NCI-H187 treated with DMSO at 0.1 percent for 48 hours (cell line): ENCODE measurements at places on chromosomes 3 and 15.

- DNase-seq = no peak
Observed at GRCh38 chr15:88878720-88879184, 16.6 kb downstream of the HAPLN3 start.

DNA sequence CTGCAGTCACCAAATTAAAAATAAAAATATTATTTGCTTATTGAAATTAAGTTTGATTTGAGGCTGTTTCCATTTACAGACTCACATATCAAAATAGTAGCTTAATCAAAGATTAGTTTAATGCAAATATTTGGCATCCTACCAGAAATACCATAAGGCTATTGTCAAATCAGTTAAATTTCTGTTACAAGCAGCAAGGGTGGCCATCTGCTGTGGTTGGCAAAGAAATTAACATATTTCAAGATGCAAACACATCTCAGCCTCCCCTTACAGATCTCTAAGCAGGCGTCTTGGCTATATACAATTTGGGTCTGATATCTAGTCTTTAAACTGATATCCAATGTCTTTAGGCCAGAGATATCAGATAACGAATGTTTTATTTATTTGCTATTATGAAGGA lies 83.2 kb upstream of the NEDD4 start:
- DNase-seq = no peak

- DNase-seq = no peak
Observed at GRCh38 chr3:18500322-18500721, 75.2 kb upstream of the SATB1 start.

GRCh38 chr15:68787609-68788263 lies 33.0 kb downstream of the ANP32A start:
- no peak for DNase-seq

DNA sequence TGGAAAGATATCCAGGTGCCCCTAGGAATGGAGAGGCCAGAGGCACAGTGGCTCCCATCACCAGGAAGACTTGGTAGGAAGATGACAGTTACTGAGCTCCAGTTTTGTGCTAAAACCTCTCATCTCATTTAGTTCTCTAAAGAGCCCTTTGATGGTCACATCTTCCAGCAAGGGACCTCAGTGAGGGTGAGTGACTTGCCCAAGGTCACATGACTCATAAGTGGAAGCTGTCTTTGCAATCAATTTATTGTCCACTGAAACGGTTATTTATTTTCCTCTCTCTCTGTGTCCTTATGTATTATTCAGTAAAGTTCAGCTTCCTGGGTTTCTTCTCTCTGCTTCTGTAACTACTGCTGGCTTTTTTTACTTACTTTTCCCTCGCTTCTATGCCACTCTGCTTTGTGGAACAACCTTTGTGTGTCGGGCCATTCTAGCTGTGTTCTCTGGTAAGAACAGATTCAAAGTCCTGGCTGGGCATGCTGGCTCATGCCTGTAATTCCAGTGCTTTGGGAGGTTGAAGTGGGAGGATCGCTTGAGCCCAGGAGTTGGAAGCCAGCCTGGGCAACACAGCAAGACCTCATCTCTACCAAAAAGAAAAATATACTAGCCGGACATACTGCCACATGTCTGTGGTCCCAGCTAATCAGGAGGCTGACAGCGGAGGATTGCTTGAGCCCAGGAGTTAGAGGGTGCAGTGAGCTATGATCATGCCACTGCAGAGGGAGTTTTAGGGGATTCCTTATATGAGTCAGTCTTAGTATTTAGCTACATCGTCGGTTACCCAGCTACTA lies 55.9 kb downstream of the PDIA5 start:
- no peak for DNase-seq

DNA sequence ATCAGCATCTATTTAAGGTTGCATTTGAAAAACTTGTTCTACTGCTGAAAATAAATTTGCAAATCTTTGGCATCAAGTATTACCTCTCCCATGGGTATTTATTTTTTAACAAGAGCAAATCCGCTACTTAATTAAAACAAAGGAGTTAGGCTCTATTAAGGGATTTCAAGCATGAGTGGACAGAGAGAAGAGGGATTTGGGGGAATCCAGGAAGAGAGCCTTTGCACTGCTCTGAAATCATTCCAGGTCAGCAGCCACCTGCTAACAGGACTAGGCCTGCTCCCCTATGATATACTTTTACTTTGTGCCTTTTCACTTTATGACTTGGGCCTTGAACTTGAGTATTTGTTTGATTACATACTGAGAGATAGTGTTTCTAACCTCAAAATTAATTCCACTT lies 57.1 kb downstream of the IQCH start:
- DNase-seq = no peak

DNA sequence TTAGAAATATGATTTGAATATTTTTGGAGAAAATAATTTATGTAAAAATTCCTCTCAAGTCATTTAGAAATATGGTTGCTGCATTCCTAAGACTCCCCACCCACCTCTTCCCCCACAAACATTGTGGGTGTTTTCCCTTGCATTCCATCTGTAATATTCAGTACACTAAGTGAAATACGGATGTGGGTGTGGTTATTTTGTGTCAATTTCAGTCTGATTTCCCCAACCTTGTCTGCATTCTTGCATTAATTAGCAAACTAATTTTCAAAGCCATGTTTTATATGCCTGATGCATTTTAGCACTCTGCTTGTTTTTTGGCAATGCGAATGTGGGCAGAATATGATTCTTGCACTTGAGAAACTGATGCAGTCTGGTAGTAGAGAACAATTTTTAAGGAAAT lies 408.3 kb upstream of the RGMA start:
- DNase-seq = no peak

- DNase-seq = no peak
Observed at GRCh38 chr3:15440891-15441290, 13.5 kb downstream of the EAF1 start.

- DNase-seq = no peak
Observed at GRCh38 chr3:23404246-23404645, 201.1 kb downstream of the UBE2E2 start.

GRCh38 chr3:177443469-177443868 lies 246.2 kb upstream of the TBL1XR1 start:
- DNase-seq = no peak

- DNase-seq = peak; percentile 45
Observed at GRCh38 chr3:184371570-184372018, 6.4 kb downstream of the THPO start.

DNA sequence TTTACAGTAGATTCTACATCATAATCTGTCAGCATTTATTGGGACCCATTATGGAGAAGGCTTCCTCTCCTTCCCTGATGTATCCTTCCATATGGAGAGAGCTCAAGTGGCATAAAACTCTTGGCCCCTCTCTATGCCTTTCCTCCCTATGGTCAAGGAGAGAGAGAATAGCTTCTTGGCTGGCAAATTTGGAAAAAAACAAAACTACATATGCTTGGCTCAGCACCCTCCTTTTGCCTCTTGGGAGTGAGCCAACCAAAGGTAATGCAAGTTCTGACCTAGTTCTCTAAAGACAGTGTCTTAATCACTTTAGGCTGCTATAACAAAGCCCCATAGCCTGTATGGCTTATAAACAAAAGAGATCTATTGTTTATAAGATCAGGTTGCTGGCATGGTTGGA lies 37.5 kb downstream of the C3orf70 start:
- DNase-seq = no peak

DNA sequence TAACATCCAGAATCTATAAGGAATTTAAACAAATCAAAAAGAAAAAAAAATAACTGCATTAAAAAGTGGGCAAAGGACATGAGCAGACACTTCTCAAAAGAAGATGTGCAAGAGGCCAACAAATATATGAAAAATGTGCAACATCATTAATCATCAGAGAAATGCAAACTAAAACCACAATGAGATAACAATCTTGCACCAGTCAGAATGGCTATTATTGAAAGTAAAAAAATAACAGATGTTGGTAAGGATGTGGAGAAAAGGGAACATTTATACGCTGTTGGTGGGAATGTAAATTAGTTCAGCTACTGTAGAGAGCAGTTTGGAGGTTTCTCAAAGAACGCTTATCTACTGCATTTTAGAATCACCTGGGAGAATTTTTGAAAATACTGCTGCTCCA lies 186.1 kb downstream of the OTOL1 start:
- DNase-seq = no peak

DNA sequence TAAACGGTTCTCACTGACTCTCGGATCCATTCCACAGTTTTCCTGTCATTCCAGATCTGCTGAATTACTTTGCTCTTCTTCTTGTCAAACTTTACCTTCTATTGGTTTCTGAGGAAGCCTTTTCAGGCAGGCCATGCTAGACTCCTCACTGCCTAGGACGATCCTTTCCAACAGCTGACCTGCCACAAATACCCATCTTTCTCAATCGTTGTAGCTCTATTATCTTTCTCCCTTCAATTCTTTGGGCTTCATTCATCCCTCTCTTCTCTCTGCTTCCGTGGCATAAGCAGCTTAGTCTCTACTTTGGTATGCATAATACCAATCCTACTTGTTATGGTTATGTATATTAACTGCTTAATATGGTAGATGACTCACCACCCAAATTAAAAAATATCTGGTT lies 421.8 kb downstream of the NLGN1 start:
- DNase-seq = no peak
